ENCODE measurements at places on chromosomes 1 and 21.

DNA sequence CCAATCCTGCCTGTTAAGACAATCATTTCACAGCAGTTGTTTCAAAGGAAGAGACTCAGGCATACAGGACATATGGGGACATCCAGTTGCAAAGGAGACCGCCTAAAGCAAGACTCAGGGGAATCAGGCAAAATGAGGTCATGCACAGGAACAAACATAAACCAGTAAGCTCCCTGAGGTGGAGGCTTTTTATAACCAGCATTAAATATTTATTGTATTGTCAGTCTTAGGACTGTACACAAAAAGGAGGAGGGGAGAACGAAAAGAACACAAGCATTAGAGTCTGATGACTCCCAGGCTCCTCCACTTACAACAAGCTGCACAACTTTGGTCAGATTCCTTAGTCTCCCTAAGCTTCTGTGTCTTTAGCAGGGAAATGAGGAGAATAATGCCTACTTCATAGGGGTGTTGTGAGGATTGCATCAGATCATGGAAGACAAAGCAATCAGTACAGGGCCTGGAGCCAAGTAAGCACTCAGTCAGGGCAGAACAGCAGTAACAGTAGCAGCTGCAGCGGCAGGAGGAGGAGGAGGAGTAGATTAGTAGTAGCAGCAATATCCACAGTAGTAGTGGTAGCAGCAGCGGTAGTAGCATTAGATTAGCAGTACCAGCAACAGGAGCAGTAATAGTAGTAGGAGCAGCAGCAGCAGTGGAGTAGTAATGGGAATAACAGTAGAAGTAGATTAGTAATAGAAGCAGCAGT is 54.2 kb upstream of the SPATA6 start:
- DNase-seq, result no peak

- no peak for DNase-seq
Measured at GRCh38 chr1:24596401-24596880, 40.6 kb downstream of the NCMAP start.

GRCh38 chr1:155128755-155129473 is 1.2 kb downstream of the EFNA1 start:
- DNase-seq, result no peak

GRCh38 chr21:35783721-35784120 is 276.6 kb downstream of the SETD4 start:
- DNase-seq, result no peak

- no peak for DNase-seq
Measured at GRCh38 chr1:207944571-207944970, 33.6 kb upstream of the CD34 start.

DNA sequence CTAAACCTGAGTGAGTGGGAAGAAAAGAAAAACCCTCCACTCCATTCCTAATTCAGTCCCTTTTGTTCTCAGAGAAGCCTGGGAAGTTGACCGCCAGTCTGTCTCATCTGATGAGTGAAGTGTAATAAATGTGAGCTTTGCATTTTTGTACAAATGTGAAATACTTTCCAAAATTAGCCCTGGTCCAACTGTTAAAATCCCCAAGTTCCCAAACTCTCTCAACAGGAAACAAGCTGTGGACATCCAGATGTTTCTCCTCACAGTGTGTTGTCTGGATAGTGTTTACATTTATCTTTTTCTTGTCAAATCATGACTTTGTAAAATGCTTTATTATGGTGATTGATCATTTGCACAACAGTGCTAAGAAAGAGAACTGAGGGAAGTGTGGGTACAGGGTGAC is 145.1 kb downstream of the TM2D1 start:
- DNase-seq, result no peak

GRCh38 chr1:28112388-28113241 is 24.2 kb upstream of the EYA3 start:
- no peak for DNase-seq

GRCh38 chr21:38714999-38715398 is 90.7 kb upstream of the ETS2 start:
- DNase-seq, result no peak

GRCh38 chr1:153883223-153883622 is 39.5 kb downstream of the GATAD2B start:
- DNase-seq, result no peak

GRCh38 chr1:85088408-85088784 is 40.1 kb upstream of the MCOLN3 start:
- no peak for DNase-seq

GRCh38 chr21:28705616-28706015 is 287.1 kb downstream of the LTN1 start:
- DNase-seq, result no peak

- no peak for DNase-seq
Measured at GRCh38 chr1:183033205-183033604, 10.0 kb downstream of the LAMC1 start.

GRCh38 chr21:39317134-39318090 is 4.0 kb upstream of the BRWD1 start:
- DNase-seq, result no peak

- DNase-seq, result no peak
Measured at GRCh38 chr1:202193614-202194327, at the start of gene LGR6. Gene LGR6 (plus strand): TSS chr1:202193799. CDS start chr1:202193990, 191 bp downstream.

- no peak for DNase-seq
Measured at GRCh38 chr1:3968851-3969250, 68.8 kb upstream of the C1orf174 start.

- peak; percentile 73 for DNase-seq
Measured at GRCh38 chr1:161020509-161021164, at the start of gene F11R. Gene F11R (minus strand): TSS chr1:161021152. CDS start chr1:161021073, 79 bp downstream.

GRCh38 chr21:43783098-43783700 is 6.2 kb upstream of the RRP1 start:
- DNase-seq, result no peak

GRCh38 chr1:68103884-68104554 is 53.6 kb upstream of the DIRAS3 start:
- DNase-seq, result no peak

GRCh38 chr1:86318436-86318835 is 77.7 kb downstream of the ODF2L start:
- no peak for DNase-seq

GRCh38 chr21:35024513-35024912 is 24.6 kb downstream of the RUNX1 start:
- no peak for DNase-seq

- no peak for DNase-seq
Measured at GRCh38 chr1:152501704-152502103, 8.9 kb upstream of the LCE5A start.

GRCh38 chr1:163980394-163980793 is 578.6 kb upstream of the PBX1 start:
- DNase-seq, result no peak

DNA sequence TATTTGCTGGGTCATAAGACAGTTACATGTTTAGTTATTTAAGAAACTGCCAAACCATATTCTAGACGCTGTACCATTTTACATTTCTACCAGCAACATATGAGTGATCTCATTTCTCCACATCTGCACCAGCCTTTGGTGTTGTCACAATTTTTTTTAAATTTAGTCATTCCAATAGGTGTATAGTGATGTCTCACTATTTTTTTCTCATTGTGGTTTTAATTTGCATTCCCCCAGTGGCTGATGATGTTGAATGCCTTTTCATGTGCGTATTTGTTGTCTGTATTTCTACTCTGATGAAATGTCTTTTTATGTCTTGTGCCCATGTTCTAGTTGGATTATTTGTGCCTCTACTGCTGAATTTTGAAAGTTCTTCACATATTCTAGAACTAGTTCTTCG is 38.4 kb downstream of the NFASC start:
- DNase-seq, result no peak

DNA sequence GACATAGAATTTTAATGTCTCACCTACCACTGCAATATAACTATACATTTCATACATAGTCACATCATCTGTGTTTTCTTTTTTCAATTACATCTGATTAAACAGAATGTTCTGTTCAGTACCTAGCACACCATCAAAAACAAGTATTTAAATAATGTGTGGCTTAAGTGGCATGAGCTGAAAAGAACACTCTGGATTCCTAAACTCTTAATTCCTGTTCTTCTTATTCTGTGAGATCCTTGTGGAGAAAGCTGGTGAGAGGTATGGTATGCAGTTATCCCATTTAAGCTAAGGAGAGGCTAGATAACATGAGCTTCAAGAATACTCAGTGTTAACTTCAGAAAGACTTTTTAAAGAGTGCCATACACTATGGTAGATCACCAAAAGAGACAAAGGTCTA is 5.5 kb downstream of the TP53BP2 start:
- no peak for DNase-seq

DNA sequence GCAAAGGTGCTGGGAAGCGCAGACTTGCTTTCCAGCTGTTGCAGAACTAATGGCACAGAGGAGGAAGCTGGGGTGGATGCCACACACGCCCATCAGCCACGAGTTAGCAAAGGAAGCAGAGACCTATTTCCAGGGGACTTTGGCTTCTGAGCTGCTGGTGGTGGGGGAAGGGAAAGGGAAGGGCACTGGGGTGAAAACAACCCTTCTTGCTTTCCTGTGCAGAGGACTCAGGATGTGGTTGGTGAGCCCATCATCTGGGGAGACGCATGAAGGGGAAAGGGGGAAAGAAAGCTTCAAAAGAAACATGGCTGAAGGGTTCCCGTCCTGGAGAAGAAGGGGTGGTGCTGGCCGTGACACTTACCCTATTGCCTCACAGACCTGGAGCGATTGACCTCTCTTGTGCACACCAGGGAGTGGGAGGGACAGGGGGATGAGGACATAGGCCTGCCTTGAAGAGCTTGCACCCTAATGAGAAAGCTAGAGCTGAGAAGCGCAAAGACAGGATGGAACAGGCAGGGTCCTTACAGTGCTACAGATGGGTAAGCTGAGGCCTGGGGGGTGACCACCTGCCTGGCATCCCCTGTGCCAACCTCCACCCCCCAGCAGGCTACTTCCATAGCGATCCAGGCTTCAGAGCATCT is 140.8 kb upstream of the RAB4A start:
- no peak for DNase-seq

DNA sequence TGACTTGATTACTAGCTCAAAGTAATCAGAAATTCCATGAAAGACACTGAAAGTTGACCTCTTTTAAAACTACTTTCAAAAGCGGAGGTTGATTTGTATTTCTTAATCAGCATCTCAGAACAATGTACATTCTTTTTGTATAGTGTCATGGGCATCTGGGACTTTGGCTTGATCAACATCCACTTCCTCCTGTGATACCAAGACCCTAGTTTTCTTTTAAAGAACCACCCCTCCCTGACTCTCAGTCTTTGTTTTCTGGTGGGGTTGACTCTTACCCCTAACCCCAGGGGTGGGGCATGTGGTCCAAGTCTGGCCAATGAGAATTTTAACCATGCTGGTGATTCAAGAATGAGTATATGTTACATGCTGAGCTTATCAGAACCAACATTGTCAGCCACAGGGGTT is 21.7 kb upstream of the IRF2BP2 start:
- DNase-seq, result no peak

GRCh38 chr1:159883134-159883533 is 16.8 kb downstream of the CFAP45 start:
- DNase-seq, result no peak

DNA sequence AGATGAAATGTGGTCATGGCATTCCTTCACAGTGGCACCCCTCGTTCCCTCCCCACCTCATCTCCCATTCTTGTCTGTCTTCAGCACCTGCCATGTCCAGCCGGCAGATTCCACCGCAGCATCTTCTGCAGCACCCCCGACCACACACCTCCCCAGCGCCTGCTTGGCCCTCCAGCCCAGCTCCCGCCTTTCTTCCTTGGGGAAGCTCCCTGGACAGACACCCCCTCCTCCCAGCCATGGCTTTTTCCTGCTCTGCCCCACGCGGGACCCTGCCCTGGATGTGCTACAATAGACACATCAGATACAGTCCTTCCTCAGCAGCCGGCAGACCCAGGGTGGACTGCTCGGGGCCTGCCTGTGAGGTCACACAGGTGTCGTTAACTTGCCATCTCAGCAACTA is 67.1 kb upstream of the FAM3B start:
- DNase-seq, result no peak

- DNase-seq, result no peak
Measured at GRCh38 chr1:185441605-185442004, 124.6 kb upstream of the IVNS1ABP start.

DNA sequence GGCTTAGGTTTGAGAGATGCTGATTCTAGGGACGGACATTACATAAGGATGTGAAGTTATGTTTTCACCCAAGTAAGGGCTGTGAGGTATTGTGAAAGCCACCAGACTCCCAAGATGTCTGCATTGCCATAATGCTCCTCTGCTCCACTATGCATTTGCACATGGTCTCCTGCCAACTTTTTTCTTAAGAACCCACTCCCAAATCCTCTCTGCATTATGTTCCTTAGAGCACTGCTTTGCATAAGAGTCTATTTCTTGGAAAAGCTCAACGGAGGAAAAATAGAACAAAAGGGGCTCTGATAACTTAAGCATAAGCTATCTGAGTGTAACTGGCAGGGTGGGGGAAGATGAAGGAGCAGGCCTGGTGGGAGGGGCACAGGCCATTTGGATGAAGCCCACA is 5.0 kb upstream of the CACNA1E start:
- DNase-seq, result no peak

GRCh38 chr1:194774535-194774934 is 1588.1 kb upstream of the B3GALT2 start:
- no peak for DNase-seq

DNA sequence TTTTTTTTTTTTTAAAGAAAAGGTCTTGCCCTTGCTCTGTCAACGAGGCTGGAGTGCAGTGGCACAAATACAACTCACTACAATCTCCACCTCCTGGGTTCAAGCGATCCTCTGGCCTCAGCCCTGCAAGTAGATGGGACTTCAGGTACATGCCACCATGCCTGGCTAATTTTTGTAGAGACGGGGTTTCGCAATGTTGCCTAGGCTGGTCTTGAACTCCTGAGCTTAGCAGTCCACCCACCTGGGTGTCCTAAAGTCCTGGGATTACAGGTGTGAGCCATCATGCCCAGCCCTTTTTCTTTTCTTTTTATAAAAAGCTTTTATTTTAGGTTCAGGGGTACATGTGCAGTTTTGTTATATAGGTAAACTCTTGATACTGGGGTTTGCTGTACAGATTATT is 47.2 kb downstream of the TLR5 start:
- no peak for DNase-seq

- DNase-seq, result no peak
Measured at GRCh38 chr21:21713651-21714180, 715.5 kb downstream of the NCAM2 start.

Measured in GM13976 (cell line).